NCI-H146 (cell line): ENCODE measurements at places on chromosomes 1 and 21.
A peak's percentile ranks its signal among the peaks of the same experiment; 100 is the strongest.

- no peak for DNase-seq
Measured at GRCh38 chr1:201459775-201460174, 9.2 kb downstream of the PHLDA3 start.

DNA sequence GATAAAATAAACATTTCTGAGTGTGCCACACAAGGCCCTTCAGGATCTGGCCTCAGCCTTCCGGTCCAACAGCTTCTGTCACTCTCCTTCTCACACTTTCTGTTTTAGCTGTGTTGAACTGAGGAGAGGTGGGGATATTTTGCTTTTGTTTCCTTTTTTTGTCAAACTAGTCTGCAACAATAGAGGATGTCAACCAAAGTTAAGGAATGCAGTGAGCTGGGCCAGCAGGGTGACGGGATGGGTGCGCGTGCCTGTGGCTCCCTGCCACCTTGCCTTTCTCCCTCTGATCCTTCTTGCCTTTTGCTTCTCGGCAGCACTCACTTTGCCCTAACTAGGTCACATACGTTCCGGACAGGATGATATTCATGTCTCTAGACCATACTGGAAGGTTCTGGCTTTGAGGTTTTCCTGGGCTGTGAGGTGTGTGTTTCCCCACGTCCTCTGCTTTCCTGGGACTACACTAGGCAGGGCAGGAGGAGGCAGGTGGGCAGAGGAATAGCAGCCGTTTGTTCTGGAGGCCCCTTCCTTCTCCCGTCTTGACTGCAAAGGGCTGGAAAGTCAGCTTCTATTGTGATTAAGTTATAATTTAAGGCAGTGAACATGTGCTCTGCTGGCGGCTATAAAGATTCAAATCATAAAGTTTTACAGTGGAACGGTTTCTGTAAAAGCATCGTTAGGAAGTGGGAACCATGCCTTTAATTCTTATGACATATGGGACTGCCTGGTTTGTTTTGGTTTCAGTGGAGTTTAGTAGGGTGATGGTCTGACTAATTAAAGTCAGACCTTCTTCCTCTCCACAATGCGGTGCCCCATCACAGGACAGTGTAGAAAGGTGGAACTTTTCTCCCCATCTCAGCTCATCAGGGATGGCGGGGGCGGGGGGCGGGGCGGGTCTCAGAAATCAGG lies 67.8 kb downstream of the RNF220 start:
- no peak for DNase-seq

GRCh38 chr1:168751195-168751650 lies 22.2 kb upstream of the DPT start:
- no peak for DNase-seq

DNA sequence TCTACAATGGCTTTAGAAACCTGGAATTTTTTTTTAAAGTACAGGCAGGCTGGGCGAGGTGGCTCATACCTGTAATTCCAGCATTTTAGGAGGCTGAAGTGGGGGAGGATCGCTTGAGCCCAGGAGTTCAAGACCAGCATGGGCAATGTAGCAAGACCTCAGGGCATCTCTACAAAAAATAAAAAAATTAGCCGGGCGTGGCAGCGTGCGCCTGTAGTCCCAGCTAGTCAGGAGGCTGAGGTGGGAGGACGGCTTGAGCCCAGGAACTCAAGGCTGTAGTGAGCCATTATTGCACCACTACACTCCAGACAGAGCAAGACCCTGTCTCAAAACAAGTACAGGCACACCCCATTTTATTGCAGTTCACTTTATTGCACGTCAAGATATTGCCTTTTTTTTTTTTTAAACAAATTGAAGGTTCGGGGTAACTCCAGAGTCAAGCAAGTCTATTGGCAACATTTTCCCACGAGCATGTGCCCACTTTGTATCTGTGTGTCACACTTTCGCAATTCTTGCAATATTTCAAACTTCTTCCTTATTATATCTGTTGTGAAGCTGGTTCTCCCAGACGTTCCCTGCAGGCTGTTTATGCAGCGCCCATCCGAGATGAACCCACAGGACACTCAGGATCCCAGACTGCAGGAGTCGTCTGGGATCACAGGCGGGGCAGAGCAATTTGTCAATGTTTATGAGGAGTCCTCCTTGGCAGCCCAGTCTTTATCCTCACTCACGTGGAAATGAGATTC lies 4.7 kb downstream of the HES2 start:
- DNase-seq = no peak

DNA sequence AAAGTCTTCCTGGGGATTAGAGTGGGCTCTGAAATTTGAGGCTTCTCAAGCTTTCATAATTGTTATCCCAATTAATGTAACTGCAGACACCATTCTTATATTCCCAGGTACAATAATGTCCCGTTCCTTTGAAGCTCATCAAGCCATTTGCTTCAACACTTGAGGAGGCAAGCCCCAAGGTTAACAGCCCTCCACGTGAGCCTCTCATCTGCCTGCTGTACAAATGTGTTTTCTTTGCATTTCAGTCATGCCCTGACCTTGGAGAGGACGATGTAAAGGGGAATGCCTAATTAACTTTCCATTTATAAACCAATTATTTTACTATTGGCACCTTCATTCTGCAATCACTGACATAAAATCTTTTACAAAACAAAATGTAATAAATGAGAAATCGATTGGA lies 106.3 kb downstream of the SETD4 start:
- no peak for DNase-seq

GRCh38 chr1:226601456-226601855 lies 52.9 kb downstream of the STUM start:
- DNase-seq = no peak

DNA sequence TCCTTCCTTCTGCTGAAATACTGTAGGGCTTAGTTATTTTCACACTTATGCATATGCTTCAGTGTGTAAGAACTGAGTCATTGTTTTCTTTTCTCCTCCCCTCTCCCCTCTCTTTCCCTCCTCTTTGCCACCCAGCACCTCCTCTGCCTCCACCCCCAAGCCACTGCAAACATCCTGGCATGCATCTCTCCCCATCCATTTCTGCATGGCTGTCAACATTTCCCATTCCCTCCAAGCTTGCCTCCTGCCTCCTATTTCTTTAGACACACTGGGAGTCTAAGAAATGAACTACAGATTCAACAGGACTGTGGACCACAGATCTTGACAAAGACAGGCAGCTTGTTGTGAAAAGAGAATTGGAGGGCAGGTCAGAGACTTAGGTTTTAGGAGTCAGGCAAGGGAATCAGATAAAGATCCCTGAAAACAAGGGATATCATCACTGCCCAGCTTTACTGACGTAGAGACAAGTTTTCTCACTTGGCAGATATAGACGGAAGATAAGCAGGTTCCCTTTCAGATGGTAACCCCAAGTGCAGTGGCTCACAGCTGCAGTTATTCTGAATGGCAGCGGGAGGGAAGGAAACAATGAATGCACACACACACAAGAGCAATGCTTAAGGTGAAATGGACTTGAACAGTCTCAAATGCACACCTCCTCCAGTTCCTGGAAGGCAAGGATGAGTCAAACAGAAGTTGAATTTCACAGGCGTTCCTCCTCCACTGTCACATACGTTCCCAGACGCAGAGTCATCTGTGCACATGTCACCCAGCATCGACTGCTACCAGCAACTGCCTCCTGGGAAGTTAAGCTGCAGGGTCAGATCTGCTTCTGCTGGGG lies 56.1 kb downstream of the HIVEP3 start:
- no peak for DNase-seq

DNA sequence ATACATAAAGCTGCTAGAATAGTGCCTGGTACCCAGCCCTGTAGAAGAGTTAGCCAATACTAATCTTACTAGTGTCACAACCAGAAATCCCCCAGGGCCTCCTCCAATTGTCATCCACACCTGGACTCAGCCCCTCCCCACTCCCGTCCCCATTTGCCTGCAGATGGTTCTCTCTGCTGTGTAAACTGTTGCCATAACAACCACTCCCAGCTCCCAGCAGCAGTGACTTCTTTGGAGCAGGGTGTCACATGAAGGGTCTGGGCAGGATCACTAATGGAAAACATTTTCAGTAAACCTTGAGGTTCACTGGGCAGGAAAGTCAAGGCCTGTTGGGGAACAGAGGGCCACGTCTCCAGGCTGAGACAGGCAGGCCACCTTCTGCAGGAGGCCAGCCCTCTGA lies 126.0 kb upstream of the IPO9 start:
- peak; percentile 98 for DNase-seq

DNA sequence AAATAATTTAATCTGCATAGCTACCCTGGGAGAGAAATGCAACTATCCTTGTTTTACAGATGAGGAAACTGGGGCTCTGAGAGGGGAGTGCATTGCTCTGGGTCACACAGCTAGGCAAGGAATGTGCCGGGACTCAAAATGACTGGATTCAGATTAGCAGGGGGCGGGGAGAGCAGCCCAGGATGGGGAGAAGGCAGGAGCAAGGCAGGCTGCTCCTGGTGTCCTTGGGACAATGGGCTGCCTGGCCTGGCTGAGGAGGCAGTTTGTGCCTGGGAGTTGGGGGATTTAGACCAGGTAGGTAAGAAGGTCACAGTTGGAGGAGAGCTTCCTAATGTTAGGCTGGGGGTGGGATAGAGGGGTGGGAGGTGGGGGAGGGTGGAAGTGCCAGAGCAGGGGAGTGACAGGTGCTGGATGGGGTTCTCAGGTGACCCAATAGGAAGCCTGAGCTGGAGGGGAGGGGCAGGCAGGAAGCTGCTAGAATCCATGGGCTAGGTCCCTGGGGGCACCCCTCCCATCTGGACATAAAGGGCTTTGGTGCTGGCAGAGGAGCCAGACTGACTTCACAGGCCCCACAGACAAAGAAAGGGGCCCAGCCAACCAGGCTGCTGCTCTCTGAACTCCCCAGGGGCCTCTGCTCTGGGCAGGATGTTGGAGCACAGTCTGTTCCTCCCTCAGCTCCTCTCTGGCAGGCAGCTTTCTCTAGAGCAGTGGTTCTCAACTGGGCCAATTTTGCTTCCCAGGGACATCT lies 29.0 kb downstream of the TRIM62 start:
- no peak for DNase-seq

- no peak for DNase-seq
Measured at GRCh38 chr1:203597331-203598090, 29.1 kb upstream of the ATP2B4 start.

DNA sequence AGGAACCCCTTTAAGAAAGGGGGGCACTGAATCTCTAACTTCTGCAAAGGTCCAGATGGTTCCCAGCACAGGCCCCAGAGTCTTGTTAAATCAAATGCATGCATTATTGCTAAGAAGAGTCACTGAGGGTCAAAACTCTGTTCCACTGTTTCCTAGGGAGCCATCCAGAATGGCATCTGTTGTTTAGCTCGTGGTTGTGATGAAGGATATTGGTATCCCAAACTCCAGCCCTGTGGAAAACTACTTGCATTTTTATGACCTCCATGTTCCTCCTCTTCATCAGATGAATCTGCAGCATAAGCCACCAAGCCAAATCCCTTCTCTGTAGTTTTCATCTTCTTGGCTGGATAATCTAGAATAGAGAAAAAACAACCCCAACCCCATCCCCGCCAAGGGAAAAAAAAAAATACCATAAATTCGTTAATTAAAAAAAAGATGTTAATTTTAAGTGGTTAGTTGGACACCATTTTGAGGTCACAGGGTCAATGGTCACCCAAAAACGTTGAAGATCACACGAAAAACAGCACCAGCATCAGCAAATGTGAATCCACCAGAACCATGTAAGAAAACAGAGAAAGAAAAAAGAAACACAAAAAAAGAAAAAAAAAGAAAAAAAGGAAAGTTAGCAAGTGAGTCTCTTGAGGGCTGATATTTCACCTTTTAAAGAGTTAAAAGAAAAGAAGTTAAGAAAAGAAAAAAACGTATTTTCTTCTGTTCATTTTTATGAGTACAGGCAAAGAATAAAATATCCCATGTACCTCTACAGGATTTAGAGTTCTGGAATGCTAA lies 3.0 kb upstream of the RIT1 start:
- no peak for DNase-seq

DNA sequence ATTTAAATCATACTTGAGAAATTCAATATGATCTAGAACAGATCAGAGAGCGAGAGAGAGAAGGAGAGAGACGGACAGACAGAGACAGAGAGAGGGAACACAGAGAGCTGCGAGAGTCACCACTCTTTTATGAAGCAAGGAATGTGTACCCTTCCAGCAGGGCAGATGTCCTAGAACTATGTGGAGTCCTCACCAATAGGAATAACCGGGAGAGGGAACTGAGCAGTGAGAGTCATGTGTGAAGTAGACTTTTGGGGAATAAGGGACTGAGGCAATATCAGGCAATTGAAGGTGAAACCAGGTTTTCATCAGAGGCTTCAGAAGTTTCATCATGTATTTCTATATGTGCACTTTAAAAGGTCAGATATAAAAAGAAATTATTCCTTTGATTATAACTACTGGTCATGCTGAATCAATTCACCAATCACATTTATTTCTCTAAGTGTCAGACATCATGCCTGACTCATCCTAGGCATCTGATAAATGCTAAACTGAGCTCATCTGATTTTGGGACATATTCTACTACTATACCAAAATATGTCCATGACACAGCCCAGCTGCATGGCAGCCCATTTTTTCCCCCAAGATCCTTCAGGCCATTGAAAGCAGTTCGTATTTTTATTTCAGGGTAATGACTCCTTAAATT lies 22.4 kb downstream of the VTCN1 start:
- no peak for DNase-seq

- no peak for DNase-seq
Measured at GRCh38 chr1:51231120-51231519, 5.0 kb upstream of the RNF11 start.

DNA sequence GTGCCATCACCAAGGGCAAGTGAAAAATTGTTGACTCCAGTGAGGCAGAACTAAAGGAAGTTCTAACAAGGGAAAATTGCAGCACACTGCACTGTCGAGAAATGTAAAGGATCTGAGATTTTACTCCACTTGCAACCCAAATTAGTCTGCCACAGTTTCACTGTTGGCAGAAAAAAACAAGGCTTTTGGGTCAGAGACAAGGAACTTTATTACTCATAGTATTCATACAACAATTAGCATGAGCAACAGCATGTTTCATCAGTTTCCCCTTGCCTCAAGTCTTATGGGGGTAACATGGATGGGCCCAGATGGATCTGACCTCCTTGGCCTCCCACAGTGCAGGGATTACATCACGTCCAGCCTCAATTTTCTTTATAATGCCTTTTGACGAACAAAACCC lies 125.3 kb downstream of the LTN1 start:
- DNase-seq = no peak

DNA sequence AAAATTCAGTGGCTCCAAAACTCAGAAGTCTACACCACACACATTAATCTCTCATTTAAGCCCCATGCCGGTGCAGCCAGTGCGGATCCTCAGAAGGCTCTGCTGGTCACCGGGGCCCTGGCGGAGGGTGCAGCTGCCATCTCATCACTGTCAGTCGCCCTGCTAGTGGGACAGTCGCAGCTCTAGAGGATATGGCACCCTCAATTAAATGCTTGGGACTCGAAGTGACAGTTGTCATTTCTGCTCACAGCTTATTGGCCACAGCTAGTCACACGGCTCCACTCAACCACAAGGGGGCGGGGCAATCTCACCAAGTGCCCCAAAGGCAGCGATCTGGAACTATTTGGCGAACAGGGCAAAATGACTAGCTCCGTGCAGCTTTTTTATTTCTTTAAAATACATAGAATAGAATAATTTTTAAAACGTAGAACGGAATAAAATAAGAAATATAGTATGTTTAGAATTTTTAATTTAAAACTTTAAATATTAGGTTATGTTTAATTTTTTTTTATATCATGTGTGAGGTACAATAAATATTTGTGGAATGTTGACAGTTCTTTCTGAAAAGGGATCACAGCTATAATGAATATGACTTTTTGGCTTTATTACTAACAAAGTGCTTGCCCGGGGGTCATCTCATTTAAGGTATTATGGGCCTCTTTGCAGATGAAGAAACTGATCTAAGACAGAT lies 8.0 kb upstream of the MAN1C1 start:
- DNase-seq = peak; percentile 66

GRCh38 chr1:230977761-230978490 lies 735 bp downstream of the TTC13 start:
- DNase-seq = peak; percentile 72

GRCh38 chr1:40396420-40396819 lies 22.9 kb downstream of the SMAP2 start:
- DNase-seq = no peak
